AG04450 (cell line): ENCODE measurements at places on chromosomes 5 and 9.

DNA sequence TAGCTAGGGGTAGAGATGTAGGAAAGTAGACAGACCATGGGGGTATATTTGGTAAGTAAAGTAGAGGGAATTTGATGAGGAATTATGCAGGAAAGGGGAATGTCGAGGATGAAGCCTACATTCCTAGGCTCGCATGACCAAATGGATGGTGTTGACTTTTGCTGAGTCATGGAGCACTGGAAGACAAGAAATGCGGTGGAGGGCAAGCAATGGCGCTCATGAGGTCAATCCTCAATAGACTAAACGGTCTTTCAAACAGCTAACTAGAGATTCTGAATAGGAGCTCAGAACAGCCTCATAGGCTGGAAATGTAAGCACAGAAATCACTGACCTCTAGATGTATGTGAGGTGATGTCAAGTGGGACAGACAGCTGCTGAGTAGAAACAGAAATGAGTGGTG, 50.7 kb upstream of the FST start:
- DNase-seq, result no peak

- no peak for DNase-seq
Measured at GRCh38 chr9:134374301-134375010, 48.2 kb downstream of the RXRA start.

GRCh38 chr9:114383521-114384231, 4.1 kb downstream of the AKNA start:
- no peak for DNase-seq

DNA sequence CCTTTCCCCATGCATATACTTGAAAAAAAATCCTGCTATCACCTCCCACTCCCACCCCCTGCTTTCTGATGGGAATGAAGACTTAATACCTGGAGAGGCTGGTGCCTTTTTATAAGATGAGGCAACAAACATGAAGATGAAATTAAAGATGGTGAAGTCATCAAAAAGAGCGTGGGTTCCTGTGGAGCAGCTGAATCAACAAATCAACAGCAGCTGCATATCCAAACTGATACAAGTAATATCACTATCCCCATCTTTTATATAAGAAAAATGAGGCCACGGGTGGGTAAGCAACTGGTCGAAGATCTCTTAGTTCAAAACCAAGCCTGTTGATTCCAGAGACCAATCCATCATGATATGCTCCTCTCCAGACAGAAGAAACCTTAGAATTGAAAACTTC, 268.5 kb downstream of the ENC1 start:
- DNase-seq, result no peak

DNA sequence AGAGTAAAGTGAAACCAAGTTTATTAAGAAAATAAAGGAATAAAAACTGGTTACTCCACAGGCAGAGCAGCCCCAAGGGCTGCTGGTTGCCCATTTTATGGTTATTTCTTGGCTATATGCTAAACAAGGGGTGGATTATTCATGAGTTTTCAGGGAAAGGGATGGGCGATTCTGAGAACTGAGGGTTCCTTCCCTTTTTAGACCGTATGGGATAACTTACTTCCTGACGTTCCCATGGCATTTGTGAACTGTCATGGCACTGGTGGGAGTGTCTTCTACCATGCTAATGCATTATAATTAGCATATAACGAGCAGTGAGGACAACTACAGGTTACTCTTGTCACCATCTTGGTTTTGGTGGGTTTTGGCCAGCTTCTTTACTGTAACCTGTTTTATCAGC, 323.9 kb upstream of the PTGER4 start:
- no peak for DNase-seq

GRCh38 chr5:111680737-111681413, 76.1 kb downstream of the NREP start:
- peak; percentile 89 for DNase-seq

- DNase-seq, result no peak
Measured at GRCh38 chr5:156186760-156187159, 140.2 kb upstream of the SGCD start.

DNA sequence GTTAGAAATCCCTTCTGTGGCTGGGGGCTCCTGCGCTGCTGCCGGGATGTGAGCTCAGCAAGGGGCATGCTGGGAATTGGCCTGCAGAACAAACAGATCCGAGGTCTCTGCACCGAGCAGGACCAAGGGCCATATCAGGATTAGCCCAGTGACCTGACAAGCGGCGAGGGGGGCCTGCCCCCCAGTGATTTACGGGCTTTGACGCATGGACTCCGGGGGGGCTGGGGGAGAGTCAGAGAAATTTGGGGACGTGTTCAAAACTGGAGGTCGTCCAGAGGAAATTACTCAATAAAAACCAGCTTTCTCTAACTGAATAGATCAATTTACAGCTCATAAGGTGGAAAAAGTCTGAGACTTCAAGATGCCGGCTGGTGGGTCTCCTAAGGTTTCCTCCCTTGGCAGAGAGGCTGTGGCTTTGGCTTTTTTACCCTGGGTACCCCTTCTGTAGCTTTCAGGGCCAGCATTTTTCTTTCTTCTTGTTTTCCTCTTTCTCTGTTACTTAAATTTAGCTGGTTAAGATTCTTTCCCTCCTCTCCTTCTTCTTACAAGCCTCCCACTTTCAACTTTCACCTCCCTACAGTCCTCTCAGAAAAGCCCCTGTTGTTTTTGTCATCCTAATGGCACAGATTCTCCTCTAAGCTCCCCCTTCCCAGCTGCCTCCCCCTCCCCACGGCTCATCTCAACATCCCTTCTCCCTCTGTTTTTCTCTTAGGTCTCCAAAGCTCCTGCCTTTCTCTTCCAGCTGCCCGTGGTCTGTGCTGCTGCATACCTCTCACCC, 551.0 kb downstream of the CCDC171 start:
- no peak for DNase-seq

DNA sequence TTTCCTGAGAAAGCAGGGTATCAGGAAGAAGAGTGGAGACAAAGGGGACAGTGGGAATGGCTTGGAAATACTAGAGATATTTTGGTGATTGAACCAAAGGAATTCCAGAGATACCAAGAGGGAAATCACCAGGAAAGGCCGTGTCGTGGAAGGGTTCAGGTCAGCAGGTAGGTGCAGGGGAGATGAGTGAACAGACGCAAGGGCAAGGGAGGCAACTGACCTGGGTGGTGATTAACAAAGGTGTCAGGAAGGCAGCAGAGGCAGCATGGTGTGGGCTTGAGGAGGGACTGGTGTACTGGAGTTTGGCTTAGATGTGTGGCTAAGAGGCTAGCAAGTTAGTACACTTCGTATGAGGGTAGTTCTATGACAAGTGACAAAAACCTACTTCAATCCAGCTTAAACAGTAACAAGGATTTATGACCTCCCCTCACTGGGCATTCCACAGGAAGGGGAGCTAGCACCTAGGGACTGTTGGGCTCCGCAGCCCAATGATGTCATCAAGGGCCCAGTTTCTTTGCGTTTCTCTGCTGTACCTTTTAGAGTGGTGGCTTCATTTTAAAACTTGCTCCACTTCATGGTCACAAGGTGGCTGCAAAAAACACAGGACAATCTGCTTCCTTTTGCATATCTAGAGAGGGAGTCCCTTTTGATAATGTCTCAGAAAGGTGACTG, 37.0 kb downstream of the INIP start:
- DNase-seq, result no peak

GRCh38 chr9:95092262-95093072, 225.0 kb downstream of the FANCC start:
- DNase-seq, result no peak

DNA sequence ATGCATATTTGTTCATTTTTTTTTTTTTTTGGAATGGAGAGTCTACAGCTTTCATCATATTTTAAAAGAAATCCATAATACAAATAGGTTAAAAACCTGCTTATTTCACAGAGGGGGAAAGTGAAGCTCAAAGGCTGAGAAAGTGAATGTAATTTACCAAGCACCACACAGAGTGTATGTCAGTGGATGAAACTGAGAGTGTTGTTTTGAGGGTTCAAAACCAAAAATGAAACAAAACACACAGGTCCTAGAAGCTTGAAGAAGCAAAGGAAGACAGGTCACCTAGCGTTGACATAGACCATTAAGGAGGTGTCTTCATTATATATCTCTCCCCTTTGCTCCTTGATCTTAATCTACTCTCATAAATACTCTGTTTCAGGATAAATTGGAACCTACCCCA, 7.5 kb downstream of the NMUR2 start:
- no peak for DNase-seq

GRCh38 chr9:97475059-97475458, 26.4 kb upstream of the TMOD1 start:
- DNase-seq, result peak; percentile 53

DNA sequence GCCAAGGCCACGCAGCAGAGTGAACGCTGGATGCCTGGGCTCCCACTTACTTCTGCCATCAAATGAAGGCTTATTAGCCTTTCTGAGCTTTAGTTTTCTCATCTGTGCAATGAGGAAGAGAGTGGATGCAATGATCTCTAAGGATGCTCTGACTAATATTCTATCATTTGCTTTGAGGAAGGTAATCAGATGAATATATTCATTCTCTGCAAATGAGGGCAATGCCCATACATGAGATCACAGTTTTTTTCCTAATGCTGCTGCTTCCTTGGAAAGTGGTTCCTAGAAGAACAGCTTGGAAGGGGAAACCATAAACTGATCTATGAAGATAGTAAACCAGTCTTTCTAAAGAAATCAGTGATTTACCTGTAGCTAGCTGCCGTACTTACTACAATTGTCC, 152.4 kb downstream of the NSG2 start:
- no peak for DNase-seq

- no peak for DNase-seq
Measured at GRCh38 chr9:37902796-37903646, 906 bp downstream of the SLC25A51 start.

- no peak for DNase-seq
Measured at GRCh38 chr9:71646131-71646530, 122.2 kb downstream of the CEMIP2 start.

GRCh38 chr9:137405677-137406081, 17.3 kb downstream of the EXD3 start:
- no peak for DNase-seq

GRCh38 chr9:126436545-126437267, 110.1 kb downstream of the MVB12B start:
- no peak for DNase-seq

- no peak for DNase-seq
Measured at GRCh38 chr9:135579356-135579755, 17.8 kb downstream of the PAEP start.

GRCh38 chr9:80649001-80649420, 1040.3 kb downstream of the TLE1 start:
- DNase-seq, result peak; percentile 82

DNA sequence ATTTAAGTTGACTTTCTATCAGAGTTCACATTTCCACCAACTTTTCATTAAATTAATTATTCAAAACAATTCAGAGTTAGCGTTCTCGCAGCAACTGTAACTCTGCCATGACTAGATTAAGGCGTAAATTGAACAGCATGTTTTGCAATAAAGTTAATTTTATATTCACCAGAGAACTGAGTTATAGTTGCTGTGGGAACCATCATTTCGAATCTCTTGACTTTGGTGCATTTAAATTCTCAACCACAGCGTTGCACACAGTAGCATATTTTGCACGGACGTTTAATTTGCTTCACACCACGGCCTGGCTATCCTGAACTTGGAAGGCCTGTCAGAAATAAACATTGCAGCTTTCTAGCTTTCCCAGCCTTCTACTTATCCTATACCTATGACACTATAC, 144.3 kb upstream of the WWC1 start:
- DNase-seq, result no peak

DNA sequence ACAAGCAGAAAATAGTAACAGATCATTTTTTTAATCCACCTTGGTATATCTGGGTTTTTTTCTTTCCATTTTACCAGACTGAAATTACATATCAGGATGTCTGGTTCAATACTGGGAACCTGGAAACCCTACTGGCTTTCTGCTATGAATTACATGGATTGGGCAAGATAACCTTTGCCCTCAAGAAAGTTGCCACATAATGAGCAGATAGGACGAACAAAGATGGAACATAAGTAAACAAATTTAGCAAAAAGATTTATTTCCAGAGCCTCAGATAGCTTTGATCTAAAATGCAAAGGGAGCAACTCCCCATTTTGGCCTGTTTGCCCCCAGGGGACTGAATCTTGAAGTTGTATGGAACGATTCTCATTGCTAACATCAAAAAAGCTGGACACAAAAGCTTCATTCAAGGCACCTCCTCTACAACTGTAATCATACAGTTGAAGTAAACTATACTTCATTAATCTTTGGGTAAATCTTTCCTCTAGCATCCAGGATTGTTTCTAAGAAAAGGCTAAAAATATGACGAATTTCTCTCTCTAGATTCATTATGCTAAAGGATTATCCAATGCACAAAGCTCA, 131.6 kb upstream of the PTGER4 start:
- DNase-seq, result no peak

DNA sequence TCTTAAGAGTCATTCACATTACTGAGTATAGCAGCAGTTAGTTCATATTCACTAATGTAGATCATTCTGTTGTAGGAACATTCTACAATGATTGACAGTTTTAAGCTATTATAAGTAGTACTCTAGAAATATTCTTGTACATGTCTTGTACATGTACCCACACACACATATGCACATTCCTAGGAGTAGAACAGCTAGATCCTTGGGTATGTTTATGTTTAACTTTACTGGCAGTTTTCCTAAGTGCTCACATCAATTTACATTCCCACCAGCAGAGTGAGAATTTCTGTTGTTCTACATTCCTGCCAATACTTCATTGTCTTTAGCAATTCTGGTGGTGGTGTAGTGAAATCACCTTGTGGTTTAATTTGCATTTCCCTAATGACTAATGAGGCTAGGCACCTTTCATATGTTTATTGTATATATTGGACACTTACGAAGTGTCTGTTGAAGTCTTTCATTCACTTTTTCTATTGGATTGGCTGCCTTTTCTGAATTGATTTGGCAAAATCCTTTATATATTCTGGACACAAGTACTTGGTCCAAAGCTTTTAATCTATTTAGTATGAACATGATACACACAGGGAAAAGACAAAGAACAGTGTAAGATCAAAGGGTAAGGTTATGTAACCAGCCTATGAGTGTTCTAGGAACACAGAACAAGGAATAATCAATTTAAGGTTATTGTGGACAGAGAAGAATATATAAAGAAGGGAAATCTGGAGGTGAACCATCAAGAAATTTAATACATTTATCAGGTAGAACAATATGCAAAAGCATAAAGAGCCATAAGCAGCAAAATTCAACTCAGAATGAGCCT, 95.6 kb downstream of the MLLT3 start:
- DNase-seq, result peak; percentile 4

DNA sequence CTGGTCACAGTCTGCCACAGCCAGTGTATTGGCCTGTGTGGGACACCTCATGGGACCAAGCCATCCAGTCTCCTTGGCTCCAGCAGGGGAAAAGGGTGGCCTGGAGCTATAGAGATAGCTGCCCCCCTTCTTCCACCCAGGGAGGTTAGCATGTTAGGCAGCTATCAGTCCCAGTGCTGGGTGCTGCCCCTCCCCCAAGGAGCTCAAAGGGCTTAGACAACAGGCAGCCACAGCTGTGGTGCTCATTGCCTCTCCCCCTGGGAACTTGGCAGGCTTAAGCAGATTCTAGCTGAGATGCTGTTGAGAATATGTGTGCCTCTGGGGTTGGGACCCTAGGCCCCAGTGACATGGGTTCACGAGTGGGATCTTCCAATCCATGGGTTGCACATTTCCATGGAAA, 226.0 kb upstream of the PTGER4 start:
- DNase-seq, result no peak

GRCh38 chr9:71355884-71356283, 234.5 kb upstream of the TRPM3 start:
- DNase-seq, result no peak
